Central memory CD4-positive, alpha-beta T cell (primary cell): ENCODE measurements at places on chromosomes 6 and 20.

- no peak for DNase-seq
Observed at GRCh38 chr6:112153926-112154607, 66.7 kb downstream of the FAM229B start.

- DNase-seq = no peak
Observed at GRCh38 chr20:23142162-23143050, 56.3 kb upstream of the CD93 start.

DNA sequence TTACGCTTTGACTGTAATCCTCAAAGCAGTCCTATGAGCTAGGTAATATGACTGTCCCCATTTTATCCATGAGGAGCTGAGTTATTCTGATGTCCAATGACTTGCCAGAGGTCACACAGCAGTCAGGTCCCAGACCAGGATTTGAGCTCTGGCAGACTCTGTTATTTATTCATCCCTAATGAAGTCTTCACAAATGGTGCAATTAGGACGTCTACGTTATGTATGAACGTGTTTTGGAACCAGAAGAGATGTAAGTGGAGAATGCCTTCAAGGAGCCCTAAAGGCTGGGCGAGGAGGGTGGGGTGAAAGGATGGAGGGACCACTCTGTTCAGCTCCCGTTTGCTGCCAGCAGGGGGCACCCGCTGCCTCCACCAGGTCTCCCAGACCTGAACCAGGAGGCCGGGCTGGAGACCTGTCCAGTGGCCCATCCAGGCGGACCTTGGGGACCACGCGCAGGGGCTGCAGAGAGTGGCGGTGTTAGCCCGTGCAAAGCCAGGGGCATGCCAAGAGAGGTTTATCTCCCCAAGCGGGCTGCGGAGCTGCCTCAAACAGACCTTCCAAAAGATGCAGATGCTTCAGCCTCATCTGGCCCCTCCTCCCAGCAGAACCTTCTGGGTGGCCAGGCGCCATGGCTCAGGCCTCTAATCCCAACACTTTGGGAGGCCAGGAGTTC is 15.2 kb upstream of the ZNF335 start:
- DNase-seq = peak; percentile 66

DNA sequence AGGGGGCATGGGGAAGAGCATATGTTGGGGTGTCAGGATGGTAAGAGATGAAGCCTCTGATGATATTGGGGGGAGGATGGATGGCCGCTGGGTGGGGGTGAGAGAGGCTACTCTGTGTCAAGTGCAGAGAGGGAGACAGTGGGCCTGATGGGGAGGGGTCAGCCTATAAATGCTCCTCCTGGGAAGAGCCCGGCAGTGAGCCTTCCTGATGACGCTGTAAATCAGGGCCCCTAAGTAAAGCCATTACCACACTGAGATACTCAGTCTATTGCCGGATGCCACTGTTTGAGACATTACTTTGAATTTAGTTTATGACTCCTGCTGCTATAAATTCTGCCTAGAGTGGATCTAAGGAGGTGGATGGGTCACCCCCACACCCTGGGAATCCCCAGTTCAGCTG is 28.1 kb downstream of the LRFN2 start:
- DNase-seq = no peak

- DNase-seq = no peak
Observed at GRCh38 chr6:55578537-55579363, at the start of gene HMGCLL1. Gene HMGCLL1 (minus strand): TSS chr6:55579192. CDS start chr6:55579055, 137 bp downstream.

DNA sequence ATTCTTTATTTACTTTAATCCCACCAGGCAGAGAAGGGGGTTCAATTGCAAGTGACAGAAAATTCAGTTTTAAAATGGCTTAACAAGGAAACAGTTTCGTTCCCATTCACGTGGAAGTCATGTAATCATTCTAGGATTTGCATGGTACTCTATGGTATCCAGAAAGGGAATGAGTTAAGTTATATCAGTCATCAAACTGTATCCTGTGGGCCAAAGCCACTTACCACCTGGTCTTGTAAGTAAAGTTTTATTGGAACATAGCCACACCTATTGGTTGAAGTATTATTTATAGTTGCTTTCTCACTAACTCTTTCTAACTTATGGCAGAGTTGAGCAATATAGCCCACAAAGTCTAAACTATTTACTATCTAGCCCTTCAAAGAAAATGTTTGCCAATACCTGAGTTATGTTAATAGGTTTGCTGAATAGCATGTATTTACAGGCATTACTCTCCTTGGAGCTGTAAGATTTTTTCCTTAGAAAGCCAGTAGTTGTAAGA is 10.2 kb upstream of the MMS22L start:
- no peak for DNase-seq

- no peak for DNase-seq
Observed at GRCh38 chr6:38346291-38347079, 293.2 kb downstream of the BTBD9 start.

GRCh38 chr20:62799873-62800272 is 3.6 kb downstream of the MRGBP start:
- DNase-seq = no peak
